ENCODE measurements at places on chromosomes 16 and 17.

GRCh38 chr17:39097150-39097519 lies 54.3 kb downstream of the PLXDC1 start:
- no peak for DNase-seq

DNA sequence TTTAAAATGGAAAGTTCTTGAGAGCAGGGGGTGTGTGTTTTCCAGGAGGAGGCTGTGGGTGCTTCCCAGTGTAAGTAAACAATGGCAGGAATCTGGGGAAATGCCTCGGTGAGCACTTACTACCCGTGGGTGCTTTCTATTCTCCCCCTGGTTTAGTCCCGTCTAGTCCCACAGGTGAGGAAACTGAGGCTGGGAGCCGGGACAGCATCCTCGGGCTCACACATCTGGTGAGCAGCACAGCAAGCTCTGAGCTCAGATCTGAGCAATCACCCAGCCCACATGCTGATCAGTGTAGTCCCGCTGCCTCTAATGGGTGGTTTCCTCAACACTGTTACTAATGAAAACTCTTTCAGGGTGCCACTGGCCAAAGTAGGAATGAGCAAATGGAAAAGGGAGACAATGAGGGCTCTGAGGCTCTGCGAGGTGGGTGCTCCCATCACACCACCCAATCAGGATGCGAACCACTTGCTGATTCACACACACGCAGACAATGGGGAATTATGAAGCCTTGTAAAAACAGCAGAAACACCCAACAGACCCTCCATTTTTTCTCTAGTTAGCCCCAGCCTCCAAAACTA lies 202.6 kb downstream of the PARN start:
- no peak for DNase-seq

GRCh38 chr17:70934835-70935234 lies 765.5 kb downstream of the KCNJ2 start:
- DNase-seq, result no peak

DNA sequence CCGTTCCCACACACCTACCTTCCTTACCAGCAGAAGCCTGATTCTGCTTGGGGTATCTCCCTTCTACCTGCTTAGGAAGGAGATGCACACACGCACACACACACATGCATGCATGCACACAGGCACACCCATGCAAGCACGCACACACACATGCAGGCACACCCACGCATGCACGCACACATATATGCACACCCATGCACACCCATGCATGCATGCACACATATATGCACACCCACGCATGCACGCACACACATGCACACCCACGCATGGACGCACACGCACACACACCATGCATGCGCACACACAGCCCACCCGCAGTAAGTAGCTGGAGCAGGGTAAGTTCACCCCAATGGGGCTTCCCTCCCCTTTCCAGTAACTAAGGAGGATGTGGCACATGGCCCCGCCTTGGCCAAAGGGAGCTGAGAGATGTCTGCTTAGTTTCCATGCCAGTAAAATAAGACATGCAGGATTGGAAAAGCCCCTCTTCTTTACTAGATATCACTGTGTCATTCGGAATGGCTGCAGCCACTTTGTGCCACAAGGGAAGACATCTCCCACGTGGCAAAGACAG lies 33.7 kb downstream of the ADCY9 start:
- no peak for DNase-seq

DNA sequence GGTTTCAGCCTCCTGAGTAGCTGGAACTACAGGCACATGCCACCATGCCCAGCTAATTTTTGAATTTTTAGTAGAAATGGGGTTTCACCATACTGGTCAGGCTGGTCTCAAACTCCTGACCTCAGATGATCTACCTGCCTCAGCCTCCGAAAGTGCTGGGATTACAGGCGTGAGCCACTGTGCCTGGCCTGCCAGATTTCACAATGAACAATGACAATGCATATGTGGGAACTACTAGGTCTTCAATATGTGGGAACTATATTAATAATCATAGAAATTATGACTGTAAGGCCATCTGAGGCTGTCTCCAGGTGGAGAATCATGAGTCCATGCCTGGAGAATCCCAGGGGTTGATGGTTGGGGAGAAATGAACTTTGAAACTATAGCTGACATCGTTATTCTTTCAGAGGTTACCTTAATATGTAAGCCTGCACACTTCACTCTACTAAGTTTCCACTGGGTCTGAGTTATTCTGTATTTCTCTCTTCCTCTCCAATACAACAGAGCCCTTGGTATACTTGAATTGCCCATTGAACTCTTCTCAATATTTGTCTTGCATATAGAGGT lies 7.2 kb upstream of the DRC7 start:
- no peak for DNase-seq

DNA sequence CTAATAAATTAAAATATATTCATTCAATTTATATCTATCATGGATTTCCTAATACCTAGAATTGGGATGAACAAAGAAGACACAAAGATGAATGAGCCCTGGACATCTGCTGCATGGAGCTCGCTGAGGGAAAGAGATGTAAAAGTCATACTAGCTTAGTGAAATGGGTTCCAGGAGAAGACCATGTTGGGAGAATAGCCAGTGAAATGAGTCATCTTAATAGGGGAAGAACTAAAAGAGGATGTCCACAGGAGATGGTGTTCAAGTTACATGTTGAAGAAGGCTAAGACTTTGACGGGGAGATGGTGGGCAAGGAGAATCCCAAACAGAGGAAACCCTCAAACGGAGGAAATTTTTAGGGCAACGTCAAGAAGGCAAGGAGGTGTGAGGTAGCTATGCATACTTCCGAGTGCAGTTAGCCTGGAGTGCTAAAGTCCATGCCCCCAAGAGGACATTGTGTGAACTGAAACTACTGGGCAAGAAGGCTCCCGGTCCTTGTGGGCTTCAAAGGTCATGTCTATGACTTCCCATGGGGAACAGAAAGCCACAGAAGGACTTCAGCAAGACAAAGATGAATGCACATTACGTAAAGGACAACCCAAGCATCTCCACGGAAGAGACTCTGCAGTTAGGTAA lies 220.5 kb upstream of the CDH11 start:
- DNase-seq, result no peak

DNA sequence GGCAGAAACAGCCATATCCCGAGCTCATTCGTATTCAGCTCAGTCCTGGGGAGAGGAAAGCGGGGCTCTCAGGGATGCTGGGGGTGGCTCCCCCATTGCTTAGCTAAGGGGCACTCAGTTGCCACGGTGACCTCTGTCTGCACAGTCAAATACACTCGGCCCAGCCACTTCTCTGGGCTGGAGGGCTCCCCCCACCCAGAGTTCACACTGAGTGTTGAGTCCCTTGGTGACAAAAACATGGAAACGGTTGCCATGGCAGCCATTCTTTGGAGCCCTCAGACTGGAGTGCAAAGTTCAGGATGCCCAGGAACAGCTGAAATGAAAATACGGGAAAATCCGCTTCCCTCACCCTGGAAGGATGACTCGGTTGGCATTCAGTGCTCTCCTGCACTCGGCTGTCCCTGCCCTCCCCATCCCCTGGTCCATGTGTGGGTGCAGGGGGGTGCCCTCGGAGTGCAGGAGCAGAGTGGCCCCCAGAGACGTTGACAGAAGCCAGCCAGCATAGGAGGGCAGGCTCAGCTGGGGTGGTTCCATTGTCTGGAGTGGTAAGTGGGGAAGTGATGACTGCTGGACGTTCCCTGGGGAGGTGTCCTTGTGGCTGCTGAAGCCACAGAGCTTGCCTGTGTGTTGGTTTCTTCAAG lies 216.5 kb downstream of the NTN1 start:
- DNase-seq, result no peak

DNA sequence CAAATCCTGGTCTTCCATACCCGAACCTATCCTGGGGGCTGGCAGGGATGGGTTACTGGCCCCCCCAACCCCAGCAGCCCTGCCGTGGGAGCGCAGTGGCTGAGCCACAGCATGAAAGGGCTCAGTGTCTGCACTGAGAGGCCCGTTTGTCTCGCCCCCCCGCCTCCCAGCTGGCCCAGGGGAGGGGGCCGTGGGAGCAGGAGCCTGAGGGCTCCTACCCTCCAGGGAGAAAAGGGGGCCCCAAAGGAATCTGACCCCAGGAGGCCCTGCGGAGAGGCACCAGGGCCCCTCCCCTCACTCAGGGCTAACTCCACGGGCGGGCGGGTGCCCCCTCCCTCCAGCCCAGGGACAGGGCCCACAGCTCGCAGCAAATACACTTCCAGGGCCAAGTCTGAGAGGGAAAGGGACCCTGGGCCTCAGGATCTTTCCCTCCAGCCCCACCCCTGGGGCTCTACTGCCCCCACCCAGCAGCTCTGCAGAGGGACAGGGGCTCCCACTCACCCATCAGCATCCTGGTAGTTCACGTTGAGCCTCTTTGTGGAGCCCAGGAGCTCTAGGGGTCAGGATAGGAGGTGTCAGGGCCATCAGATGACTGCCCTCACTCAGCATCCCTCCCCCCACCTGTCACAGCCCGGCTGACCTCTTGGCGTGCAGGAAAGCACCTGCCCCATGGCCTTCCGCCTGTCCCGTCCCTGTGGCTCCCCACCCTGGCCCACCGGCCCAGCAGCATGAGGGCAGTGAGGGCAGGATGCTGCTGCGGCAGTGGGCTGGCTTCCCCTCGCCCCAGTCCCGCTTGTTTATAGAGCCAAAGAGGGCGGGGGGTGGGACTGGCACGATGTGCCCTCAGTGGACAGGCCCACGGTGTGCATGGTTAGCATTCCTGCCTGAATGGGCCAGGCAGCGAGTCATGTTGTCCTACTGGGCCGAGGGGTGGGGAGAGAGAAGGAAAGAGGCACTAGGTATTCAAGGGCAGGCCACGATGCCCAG lies 7.3 kb downstream of the CASKIN2 start:
- no peak for DNase-seq

- DNase-seq, result no peak
Observed at GRCh38 chr16:88013091-88013609, 61.9 kb downstream of the BANP start.

DNA sequence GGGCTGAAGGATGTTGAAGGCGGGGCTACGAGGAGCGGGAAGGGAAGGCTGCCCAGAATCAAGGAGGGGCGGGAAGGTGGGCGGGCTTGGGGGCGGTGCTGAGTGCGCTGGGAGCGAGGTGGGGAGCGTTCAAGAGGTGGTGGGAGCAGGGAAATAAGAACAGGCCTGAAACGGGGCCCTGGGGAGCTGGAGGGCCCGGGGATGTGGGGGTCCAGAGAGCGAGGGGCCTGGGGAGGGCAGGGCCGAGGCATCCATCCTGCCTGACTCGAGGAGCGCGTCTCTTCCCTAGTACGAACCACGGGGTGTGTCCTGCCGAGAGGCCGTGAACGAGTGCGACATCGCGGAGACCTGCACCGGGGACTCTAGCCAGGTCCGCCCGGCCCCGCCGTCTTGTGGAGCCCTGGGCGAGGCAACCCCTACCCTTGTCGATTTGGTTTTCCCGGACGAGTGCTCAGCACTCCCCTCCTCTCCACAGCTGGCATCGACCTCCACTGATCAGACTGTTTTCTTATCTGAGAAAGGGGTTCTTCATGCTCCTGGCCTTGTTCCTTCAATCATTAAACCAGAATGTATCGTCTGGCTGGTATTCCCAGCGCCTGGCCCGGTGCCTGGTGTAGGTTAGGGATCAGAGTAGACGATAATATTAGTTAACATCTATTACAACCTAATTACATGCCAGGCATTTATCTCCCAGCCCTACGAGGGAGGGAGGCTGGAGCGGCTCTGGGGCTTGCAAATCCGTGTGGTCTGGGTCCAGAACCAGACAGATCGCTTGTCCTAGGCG lies 17.2 kb downstream of the ADAM11 start:
- DNase-seq, result peak; percentile 78

DNA sequence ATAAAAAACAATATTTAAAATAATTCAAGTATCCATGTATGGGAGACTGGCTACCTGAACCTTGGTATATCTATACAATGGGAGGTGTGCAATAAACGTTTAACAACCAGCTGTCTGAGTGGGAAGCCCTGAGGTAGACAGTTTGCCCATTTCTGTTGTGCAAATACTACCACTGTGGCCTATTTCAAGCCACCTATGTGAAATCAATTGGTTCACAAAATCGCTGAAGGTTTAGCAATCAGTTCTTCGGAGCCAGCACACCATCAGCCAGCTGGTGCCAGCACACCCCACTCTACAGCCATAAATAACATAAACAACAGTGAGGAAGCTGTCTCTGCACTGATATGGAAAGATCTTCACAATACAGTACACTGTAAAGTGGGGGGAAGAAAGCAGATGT lies 46.7 kb upstream of the KDM8 start:
- no peak for DNase-seq

DNA sequence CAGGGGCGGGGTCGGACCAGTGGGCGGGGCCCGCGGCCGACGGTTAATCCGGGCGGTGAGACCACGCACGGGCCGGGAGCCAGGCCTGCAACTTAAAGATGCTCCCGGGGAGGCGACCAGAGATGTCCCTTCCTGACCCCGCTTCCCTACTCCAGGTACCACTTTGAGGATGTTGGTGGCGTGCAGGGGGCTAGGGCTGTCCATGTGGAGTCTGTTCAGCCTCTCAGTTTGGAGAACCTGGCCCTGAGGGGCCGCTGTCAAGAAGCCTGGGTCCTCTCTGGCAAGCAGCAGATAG lies 580 bp downstream of the RANGRF start:
- peak; percentile 45 for DNase-seq

DNA sequence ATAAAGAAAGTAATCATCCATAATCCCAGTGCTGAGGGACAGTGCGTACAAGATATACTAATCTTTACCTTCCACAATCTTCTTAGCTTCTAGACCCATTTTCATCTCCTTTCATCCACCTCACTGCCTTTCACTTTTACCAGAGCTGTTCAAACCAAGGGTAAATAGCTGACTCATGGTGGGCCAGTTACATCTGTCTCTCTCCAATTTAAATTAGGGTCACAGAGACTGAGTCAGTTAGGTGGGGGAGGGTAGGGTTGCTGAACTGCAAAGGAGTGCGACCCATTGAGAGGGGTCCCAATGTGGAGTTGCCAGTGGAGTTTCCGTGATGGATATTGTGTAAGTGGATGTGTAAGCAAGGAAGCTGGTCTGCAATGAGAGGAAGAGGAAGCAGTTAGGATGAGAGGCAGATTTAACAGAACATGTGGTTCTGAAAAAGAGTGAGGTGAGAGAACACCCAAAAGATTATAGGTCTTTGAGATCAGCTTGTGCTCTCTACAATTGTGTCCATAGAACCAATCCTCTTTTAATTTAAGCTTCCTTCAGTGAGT lies 83.5 kb downstream of the GP2 start:
- DNase-seq, result no peak

GRCh38 chr16:61872778-61873119 lies 163.5 kb downstream of the CDH8 start:
- no peak for DNase-seq

GRCh38 chr16:19137201-19138128 lies 23.7 kb downstream of the ITPRIPL2 start:
- no peak for DNase-seq

DNA sequence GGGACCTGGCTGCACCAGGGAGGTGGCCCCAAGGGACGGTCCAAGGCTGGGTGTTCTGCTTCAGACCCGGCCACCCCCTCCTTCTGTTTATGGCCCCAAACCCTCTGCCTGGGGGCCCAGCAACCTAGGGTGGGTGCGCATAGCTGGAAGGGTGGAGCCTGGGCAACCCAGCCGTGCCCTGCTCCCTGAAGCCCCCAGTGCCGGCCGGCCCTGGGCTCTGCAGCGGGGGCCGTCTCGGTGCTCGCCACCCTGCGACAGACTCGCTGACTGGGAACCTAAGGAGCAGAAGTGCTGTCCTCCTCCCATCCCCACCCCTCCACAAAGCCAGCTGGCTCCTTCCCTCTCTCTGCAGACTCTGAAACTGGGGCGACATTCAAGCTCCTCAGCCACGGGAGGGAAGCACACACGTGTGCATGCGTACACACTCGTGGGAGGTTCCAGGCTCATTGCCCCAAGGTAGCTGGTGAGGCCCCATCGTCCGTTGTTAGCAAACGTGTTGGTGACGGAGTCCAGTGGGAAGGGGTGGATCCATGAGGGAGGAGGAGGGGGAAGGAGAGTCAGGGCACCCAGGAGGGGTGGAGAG lies 43.4 kb downstream of the ENGASE start:
- DNase-seq, result no peak

All from NCI-H1105 (cell line).